ENCODE measurements at places on chromosomes 16 and 17. TPM values are rescaled to one million over a fixed set of nuclear protein-coding genes. Genes with fewer than 3 reads are reported as not detected.

GNPTG gene
- polyA plus RNA-seq = 40.6 TPM

VAT1L gene
- polyA plus RNA-seq = 0.79 TPM

CA5A gene
- polyA plus RNA-seq = 0.18 TPM

DOC2B gene
- polyA plus RNA-seq = 3.6 TPM

OTOP2 gene
- polyA plus RNA-seq = not detected

CDH8 gene
- polyA plus RNA-seq = 2.4 TPM

CEP295NL gene
- polyA plus RNA-seq = 0.79 TPM

CACNG3 gene
- not detected for polyA plus RNA-seq

GRB7 gene
- 0.72 TPM for polyA plus RNA-seq

NDUFAF8 gene
- polyA plus RNA-seq = 48.8 TPM

NACA2 gene
- 1.3 TPM for polyA plus RNA-seq

KRTAP4-4 gene
- polyA plus RNA-seq = not detected

TMEM235 gene
- polyA plus RNA-seq = not detected

AARS1 gene
- 58.9 TPM for polyA plus RNA-seq

DNAAF8 gene
- polyA plus RNA-seq = 1.1 TPM

TMEM98 gene
- polyA plus RNA-seq = 35.2 TPM

C16orf86 gene
- 2.6 TPM for polyA plus RNA-seq

C16orf74 gene
- polyA plus RNA-seq = 1.8 TPM

HBZ gene
- 1.9 TPM for polyA plus RNA-seq

PIK3R6 gene
- polyA plus RNA-seq = 5.4 TPM
